ENCODE measurements at places on chromosomes 7 and 10.

DNA sequence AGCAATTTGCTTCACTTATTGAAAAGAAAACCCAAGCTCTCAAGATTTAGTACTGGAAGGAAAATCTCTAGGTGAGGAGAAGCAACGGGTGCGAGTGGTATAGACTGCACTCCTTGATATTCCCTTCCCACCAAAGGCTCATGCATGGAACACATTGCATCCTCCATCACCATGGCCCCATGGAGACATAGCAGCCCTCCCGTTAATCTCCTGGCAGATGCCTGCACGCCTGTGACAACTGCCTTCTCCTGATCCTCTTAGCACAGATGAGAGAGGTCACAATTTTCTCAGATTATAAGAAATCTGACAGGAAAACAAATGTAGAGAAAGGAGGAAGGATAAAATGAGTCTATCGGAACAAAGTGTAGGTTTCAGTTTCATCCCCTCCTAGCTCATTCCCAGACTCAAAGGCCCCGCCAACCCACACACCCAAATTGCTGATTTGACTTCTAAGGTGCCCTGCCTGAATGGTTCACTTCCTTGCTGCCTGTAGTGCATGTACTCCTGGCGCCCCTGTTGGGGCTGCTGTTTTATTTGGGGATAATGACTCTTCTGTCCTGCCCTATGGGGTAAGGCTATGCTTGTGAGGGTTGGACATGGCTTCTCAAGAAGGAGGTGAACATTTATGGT, 50.0 kb downstream of the PLXNA4 start:
- DNase-seq: no peak

- no peak for DNase-seq
Observed at GRCh38 chr10:53361281-53361680, 588.7 kb upstream of the MBL2 start.

- DNase-seq: no peak
Observed at GRCh38 chr10:101286248-101287046, 57.2 kb upstream of the LBX1 start.

DNA sequence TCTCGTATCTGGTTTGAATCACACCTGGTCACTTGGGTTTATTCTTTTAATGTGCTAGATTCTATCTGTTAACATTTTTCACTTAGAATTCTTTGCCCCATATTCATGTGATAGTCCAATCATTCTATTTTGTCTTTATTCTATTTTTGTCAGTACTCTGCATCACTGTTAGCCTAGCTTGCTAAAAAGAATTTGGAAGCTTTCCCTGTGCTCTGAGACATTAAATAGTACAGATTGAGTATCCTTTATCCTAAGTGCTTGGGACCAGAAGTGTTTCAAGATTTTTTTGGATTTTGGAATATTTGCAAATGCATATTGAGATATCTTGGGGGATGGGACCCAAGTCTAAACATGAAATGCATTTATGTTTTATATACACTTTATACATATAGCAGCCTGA, 51.0 kb downstream of the RALA start:
- no peak for DNase-seq

- no peak for DNase-seq
Observed at GRCh38 chr7:35802102-35802466, 1.2 kb downstream of the SEPTIN7 start.

GRCh38 chr7:36904101-36904500, 179.8 kb upstream of the AOAH start:
- no peak for DNase-seq

DNA sequence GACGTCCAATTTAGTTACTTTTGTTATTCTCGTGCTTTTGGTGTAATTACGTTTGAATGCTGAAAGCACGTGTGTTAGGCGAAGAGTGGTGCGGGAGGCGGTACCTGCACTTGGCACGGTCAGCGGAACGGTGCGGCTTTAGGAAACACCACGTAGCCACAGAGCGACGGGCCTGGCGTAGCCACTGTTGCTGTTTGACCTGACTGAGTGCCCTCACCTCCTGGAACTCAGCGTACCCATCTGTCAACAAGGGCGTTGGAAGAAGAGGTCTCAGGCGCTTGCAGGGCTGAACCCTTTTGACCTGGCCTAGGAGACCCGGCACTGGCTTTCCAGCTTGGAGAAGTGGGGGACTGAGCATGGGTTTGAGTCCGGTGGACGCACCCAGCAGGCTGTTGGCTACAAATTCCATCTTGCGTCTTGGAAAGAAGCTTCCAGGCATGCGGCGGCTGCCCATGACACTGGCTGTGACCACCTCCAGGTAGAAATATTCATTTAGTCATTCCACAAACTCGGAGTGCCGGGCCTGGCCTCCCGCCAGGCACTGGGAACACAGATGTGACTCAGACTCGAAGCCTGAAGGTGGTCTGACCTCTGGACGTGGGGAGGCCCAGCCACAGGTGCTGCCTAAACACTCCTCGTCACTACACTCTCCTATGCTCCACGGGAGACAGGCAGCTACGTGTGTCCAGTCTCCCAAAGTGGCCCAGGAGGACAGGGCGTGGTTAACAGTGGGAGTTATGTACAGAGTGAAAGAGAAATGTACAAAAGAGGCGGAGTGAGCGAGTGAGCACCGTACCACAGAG, 22.2 kb downstream of the FAM20C start:
- no peak for DNase-seq

DNA sequence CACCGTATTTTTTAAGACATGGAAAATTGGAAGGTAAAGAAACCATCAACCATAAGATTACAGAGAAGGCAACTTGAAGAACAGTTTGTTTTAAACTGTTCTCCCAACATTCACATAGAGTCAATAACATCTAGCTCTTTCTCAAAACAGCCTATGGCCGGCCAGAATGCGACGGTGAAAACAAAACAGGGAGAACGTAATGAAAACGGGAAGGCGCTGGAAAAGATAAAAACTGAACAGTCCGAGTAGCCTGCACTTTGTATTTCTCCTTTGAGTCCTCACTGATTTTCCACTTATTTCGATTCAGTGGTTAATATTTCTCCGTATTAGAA, 637 bp downstream of the MICU1 start:
- DNase-seq: no peak

DNA sequence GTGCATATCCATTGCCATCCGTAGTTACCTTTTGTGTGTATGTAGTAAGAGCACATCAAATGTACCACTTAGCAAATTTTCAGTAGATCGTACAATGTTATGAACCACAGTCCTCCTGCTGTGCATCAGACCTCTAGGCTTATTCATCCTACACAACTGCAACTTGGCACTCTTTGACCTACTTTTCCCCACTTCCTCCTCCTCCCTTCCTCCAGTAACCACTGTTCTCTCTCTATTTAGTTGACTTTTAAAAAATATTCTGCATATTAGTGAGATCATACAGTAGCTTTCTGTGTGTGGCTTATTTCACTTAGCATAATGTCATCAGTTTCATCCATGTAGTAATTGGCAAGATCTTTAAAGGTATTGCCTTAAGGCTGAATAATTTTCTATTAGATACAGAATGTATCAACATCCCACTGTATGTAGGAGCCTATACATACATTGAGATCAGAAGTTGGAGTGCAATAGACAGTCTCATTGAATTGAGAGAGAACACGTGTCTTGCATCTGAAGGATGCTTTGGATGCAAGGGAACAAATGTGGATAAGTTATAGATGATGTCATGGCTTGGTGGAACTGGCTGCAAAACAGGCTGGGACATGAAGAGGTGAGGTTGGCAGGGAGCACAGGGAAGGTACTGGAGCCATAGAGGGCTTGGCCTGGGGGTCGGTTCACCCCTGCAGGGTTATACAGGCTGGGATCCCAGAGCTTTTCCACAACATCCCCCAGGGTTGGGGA, 83.0 kb upstream of the FAM180A start:
- DNase-seq: peak; percentile 52

GRCh38 chr10:125828311-125828710, 5.0 kb downstream of the BCCIP start:
- no peak for DNase-seq

GRCh38 chr10:108358912-108359311, 1194.4 kb upstream of the SORCS1 start:
- no peak for DNase-seq

GRCh38 chr7:47221826-47222225, 360.1 kb downstream of the TNS3 start:
- no peak for DNase-seq

- DNase-seq: no peak
Observed at GRCh38 chr7:48408731-48409130, 237.5 kb downstream of the ABCA13 start.

DNA sequence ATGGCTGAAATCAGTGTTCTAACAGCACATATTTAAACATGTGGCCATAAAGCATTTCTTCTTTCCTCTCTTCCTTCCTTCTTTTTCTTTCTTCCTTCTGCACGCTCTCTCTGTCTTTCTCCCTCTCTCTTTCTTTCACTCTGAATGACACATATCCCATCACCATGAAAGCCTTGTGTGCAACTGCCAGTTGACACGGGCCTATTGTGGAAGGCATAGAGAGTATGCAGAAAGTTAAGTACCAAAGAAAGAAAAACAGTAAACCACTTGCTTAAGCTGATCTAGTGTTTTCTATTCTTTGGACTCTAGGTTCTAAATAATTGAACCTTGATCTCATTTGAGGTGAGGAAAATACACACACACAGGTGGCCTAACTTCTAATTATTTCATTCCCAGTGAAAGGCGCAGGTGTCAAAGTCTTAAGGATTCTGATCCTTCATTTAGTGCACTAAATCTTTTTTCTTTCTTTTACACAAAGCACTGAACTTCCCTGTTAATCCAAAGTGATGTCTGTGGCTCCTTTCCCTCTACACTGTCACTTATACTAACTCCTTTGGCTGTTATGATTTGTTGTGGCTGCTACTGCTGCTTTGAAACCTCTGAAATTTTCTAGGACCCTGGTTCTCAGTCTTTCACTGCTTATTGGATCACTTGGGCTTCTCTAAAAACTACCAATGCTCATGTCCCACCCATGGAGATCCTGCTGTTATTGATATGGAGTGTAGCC, 17.7 kb downstream of the DKK1 start:
- no peak for DNase-seq

- DNase-seq: peak; percentile 57
Observed at GRCh38 chr10:63083904-63084689, 49.0 kb upstream of the NRBF2 start.

GRCh38 chr7:75536491-75536890, 44.4 kb downstream of the SPDYE5 start:
- no peak for DNase-seq

DNA sequence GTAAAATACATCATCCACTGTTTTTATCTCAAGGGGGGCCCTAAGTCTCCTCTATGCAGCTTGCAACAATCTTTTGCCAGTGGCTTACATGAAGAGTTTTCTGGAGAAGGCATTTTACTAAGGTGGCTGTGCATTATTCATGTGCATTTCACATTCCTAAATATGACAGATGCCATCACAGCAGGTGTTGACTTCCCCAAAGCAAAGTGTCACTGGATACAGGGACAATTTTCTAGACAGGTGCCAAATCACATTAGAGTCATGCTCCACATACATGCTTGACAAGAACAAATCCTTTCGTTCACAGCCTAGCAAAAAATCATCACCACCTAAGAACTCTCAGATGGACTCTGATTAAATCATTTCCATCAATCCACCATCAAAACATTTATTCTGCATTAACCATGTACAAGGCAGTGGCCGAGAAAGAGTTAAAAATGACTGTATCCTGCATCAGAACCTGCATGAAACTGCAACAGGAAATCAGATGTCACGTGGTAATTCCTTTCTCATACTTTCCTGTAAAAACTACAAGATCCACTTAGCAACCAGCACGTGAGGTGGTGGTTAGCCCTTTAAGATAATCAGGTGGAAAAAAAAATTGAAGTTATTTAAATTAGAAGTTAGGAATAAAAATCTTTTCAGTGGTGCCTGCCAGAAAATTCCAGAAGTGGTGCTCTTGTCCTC, 88.2 kb upstream of the AFAP1L2 start:
- peak; percentile 39 for DNase-seq

DNA sequence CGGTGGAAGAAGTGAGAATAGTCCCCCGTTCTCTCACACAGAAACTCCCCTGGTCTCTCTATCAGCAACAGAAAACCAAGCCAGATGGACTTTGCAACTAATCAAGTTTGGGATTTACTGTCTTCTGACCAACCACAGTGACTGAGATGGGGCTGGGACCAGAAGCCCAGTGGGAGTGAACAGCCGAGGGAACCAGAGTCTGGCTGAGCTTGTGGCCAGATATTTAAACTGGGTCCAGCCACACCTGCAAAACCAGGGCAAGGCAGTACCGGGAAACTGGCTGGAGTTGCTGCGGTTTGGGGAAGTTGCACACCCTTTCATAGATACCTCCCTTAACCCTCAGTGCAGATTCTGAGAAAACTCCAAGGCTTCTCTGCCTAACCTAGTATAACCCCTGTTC, 6.0 kb downstream of the GSTK1 start:
- no peak for DNase-seq

- no peak for DNase-seq
Observed at GRCh38 chr7:4436936-4437335, 245.2 kb upstream of the FOXK1 start.

- DNase-seq: no peak
Observed at GRCh38 chr10:50866317-50866716, 19.1 kb downstream of the A1CF start.

GRCh38 chr7:36090976-36091873, 61.8 kb upstream of the EEPD1 start:
- DNase-seq: no peak

DNA sequence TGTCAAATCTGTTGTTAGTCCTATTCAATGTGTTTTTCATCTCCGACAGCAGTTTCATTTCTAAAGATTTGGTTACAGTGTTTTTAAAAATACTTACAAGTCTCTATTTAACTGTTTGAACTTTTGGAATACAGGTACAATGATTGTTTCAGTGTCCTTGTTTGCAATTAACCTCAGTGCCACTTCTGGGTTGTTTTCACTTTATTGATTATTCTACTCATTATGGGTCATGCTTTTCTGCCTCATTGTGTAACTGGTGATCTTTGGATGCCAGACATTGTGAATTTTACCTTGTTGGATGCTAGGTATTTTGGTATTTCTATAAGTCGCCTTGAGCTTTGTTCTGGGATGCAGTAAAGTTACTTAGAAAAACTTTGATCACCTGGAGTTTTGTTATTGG, 331.3 kb downstream of the AUTS2 start:
- DNase-seq: no peak

DNA sequence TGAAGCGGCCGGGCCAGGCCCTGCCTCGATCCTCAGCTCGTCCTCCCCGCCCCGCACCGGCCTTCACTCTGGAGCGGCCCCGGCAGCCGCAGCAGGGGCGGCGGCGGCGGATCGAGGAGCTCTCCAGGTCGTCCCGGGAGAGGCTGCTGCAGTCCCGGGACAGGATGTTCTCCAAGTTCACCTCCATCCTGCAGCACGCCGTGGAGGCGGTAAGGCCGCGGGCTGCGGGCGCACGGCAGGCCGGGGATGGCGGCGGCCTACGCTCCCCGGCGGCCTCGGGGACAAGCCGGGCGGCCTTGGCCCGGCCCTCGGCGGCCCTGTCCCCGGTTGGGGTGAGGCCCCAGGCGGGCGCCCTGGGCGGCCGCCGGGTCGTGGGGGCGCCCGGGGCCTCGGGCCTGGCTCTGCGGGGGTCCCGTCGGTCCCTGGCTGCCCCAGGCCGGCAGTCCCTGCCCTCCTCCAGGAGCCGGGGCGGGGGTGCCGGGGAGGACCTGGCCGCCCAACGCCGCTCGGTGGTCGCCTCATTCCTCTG, 399 bp downstream of the FHIP2A start:
- peak; percentile 45 for DNase-seq

GRCh38 chr10:72030762-72031543, 57.4 kb downstream of the SPOCK2 start:
- no peak for DNase-seq
